ENCODE measurements at places on chromosomes 6 and 20.

- DNase-seq: no peak
These were observed 375.2 kb upstream of the PLCB4 start for GRCh38 chr20:8693709-8694108.

- DNase-seq: no peak
These were observed 5.3 kb upstream of the IP6K3 start for GRCh38 chr6:33751771-33752645.

DNA sequence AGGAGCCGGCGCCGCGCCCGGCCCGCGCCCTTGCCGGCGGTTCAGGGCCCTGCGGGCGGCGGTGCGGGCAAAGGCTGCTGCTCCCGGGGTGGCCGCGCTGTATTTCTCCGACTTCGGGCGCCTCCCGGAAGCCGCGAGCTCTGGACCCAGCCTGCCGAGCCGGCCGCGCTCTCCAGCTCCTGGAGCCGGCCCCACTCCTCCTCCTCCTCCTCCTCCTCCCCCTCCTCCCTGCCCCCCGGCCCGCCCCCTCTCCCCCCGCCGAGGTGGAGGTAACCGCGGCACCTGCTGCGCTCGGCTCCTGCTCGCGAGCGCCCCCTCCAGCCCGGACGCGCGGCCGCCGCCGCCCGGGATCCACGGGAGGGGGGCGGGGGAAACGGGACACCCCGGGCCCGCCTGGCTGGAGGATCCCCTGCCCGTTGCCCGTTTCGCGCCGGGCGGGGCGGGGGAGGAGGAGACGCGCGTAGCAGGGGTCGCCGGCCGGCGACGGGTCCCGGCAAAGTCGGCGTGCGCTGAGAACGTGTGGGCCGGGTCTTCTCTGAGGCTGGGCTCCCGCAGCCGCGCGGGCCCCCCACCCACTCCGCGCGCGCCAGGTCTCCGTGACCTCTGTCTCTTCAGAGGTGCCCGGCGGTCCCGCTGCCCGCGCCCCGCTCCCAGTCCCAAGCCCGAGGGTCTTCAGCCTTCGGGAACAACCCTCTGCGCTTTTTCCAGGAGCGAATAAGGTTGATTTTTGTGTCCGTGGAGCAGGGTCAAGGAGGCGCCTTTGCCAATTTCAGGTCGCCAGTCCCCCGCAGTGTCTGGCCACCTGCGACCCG lies at the start of gene SLC22A23:
Gene SLC22A23 (minus strand): TSS at position 153 of the 812 bp plus-strand sequence. CDS start 491 bp downstream, outside the sequence.
- peak; percentile 95 for DNase-seq

GRCh38 chr20:45416917-45417316 lies 976 bp downstream of the PIGT start:
- DNase-seq: no peak

DNA sequence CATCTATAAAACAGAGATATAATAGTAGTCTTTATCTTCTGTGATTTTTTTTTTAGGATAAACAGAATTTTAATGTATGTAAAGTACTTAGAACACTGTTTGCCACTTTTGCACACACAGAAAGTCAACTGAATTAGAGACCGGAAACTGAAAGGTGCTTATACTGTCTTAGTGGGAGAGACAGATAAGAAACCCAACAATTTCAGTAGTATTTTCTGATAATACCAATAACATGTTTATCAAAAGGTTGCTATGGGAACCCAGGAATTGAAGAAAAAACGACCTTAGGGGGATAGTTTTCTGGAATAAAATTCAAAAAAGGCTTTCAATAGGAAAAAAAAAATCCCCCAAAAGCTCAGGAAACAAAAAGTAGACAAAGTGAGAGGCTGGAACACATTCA lies 138.6 kb downstream of the BCKDHB start:
- no peak for DNase-seq

DNA sequence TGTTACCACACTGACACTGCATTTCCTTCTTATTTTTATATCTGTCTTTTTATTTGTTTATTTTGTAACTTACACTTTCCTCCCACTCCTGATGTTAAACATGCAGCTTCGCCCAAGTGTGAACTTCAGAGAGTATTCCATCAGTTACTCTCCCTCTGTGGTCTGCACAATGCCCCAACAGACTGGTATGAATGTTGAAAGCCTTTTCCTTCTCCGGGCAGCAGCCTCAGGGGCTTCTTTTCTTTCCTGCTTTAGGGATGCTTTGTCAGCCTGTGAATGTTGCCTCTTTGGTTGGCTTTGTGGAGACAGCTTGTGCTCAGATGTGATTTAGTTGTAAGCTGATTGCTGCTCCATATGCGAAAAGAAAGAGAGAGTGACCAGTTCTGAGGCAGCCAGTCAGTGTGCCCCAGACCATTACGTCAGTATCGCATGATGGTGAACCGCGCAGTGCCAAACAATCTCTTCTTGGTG lies 44.0 kb downstream of the SMPDL3A start:
- no peak for DNase-seq

GRCh38 chr6:168000198-168001028 lies 2.9 kb downstream of the KIF25 start:
- DNase-seq: no peak

- DNase-seq: no peak
These were observed 39.4 kb upstream of the MYLIP start for GRCh38 chr6:16089232-16090062.

DNA sequence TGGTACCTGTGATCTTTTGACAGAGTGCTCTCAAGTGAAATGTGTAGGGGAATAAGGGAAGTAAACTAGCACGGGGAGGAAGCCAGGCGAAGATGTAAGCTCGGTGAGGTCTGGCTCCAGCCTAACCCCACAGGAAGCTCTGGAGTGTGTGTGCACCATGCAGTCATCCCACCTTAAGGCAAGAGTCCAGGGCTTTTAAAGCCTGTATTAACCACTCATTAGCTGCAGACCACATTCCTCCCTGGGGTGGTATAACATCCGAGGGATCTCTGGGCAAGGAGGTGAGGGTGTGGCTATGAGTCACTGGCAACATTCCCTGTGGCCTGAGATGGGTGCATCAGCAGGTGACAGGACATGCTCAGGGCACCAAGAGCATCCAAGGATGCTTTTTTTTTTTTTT lies 12.5 kb upstream of the RANBP9 start:
- no peak for DNase-seq

DNA sequence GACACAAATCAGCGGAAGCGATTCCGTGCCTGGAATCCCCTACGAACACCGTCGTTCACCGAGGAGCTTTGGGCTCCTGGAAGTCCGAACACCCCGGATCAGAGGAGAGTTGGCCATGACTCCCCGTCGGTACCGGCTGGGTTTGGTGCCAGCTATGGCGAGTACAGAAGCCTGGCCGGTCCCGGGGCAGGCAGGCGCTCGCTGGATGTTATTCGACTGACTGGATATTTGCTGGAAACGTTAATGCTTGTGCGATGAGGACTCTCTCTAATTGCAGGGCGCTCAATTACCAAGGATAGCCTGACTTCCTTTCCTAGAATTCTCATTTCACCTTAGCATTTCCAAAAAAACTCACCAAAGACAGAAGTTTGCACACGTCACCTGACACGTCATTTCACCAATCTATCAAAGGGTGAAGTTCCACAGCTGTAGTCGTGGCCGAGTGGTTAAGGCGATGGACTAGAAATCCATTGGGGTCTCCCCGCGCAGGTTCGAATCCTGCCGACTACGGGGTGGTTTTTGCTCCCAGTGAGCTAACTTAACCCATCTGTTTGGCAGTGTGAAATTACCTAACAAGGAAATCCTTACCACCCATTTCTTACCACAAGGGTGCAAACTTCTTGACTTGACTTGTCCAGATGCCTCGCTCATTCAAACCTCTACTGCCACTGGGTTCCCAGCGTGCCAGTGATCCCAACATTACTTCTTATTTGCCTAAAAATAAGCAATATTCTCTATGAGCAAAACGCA lies 22.7 kb upstream of the ZNF184 start:
- DNase-seq: peak; percentile 58

- no peak for DNase-seq
These were observed 133.8 kb downstream of the LRRC1 start for GRCh38 chr6:53928641-53929040.

DNA sequence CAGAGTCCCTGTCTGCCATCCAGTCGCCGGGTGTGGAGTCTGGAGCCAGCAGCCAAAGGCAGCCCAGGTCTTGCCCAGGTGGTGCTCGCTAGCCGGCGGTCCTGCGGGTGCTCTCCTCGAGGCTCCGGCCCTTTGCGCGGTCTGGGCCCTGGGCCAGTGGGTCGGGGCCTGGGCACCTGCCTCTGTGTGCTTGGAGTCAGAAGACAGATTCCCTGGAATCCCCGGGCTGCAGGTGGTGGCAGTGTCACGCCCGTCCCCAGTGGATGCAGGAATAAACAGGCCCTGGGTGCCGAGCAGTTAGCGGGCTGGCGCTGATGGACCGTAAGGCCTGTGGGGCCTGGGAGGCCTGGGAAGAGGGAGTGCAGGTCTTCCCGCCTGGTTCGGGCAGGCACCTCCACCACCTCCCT lies 5.3 kb downstream of the SS18L1 start:
- no peak for DNase-seq

- no peak for DNase-seq
These were observed 63.7 kb downstream of the RNGTT start for GRCh38 chr6:88899569-88900316.

DNA sequence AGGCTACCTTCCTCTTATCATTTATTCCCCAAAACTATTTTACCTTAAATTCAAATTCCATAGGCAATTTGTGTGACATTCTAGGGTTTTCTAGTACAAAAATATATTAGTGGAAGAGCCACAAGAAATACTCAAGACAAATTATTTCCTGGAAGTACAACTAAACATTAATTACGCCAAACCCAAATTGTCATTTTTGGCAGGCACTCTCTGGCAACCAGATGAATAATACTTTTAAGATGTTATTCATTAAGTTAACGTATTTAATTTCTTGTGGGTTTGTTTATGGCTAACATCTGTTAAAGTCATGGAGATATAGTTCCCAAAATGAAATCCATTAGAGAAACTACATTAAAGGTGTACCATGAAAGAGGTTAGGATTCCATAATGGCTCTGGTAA lies 40.5 kb downstream of the HMGN3 start:
- DNase-seq: no peak

DNA sequence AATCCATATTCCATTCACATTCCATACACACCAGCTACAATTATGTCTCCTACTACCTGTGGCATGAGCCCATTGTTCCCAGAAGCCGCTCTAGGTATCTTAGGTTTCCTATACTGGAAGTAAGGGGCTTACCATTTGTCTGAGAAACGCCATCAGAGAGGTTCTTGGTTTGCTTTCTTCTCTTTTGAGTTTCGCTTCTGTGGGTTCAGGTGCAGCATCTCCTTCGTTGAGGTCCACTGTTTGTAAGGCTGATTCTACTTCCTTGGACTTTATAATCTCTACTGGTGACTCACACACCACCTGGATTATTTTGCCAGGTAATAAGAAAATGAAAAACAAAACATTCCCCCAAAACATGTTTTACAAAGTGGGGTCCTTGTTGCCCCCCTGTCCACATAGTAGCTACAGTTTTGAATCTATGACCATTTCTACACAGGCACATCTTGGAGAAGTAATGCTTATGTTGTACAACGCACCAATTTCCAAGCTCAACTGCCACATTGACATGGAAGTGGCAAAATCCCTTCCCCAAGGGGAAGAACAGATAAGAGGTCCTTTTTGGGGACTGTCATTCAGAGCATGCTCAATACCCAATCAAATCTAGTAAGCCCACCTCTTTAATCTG lies 103.5 kb downstream of the BCAS1 start:
- no peak for DNase-seq

DNA sequence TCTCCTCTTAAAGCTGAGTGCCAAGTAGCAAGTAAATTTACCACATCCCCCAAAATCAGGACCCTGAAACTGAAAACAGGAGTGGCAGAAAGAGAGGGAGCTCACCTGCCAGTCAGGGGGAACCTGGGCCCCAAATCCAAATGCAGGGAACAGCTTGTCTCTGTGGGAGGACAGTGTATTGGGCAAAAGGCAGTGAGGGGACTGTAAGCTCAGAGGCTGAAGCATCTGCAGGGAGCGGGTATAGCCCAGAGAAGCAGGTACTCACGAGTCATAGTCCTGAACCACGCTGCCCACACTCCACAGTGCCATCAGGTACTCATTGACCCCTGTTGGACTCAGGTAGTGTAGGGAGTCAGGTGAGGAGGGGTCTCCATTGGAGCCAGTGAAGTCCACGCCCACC lies 15.0 kb downstream of the SPAG4 start:
- DNase-seq: no peak

DNA sequence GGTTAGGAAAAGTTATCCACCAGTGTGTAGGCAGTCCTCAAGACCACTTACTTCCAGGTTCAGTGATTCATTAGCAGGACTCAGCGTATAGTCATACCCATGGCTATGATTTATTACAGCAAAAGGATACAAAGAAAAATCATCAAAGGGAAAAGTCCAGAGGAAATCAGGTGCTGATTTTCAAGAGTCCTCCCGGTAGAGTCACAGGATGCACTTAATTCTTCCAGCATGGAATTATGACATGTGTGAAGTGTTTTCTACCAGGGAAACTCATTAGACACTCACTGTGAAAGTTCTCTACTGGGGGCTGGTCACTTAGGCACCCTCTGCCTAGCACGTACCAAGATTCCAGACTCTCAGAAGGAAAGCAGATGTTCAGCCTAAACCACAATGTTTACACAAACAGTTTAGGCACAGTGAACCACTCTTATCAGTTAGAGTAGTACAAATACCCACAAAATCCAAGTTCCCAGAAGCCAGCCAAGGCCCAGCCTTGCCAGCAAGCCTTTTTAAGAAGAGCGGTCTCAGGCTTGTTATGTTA lies 10.2 kb downstream of the WFDC3 start:
- no peak for DNase-seq

- no peak for DNase-seq
These were observed 712.0 kb upstream of the NRSN1 start for GRCh38 chr6:23414051-23414445.

DNA sequence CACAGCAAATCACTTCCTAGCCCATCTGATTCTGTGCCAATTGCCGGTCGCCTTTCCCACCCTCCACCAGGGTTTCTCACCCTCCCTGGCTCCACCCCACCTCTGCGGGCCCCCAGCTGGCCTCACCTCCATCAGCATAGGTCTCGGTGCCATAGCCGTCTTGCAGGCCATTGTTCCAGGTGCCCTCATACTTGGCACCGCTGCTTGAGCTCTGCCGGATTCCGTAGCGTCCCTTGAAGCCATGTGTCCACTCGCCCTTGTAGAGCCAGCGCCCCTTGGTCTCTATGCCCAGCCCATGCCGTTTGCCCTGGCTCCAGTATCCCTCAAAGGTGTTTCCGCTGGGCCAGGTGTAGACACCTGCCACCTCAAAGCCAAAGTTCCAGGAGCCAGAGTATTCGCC lies 787 bp downstream of the JPH2 start:
- DNase-seq: no peak

- no peak for DNase-seq
These were observed 87.4 kb downstream of the TMEM200A start for GRCh38 chr6:130453230-130453629.

- no peak for DNase-seq
These were observed 124.0 kb downstream of the ZMYND8 start for GRCh38 chr20:47232518-47232917.
